Adrenal gland (tissue), 19 donors: ENCODE measurements at places on chromosomes 1 and 21. TPM values are rescaled to one million over a fixed set of nuclear protein-coding genes. Genes with fewer than 3 reads are reported as not detected.

The NUDT4B gene
- 43.4 TPM for total RNA-seq

The DNALI1 gene
- total RNA-seq: 8.8 TPM

The PRAMEF12 gene
- not detected for total RNA-seq

The FCRL5 gene
- not detected for total RNA-seq

The COL9A2 gene
- 5.8 TPM for total RNA-seq

The INKA2 gene
- total RNA-seq: 2.6 TPM

The C1orf87 gene
- not detected for total RNA-seq

The MYOC gene
- 0.55 TPM for total RNA-seq

The TDRD5 gene
- total RNA-seq: 0.41 TPM

The KLHL17 gene
- 1.4 TPM for total RNA-seq

The MANEAL gene
- 8.3 TPM for total RNA-seq
